ENCODE measurements at places on chromosomes 12 and 14. TPM values are rescaled to one million over a fixed set of nuclear protein-coding genes. Genes with fewer than 3 reads are reported as not detected.

GRCh38 chr12:71589478-71589881 is 74.2 kb downstream of the ZFC3H1 start:
- no peak for DNase-seq

- no peak for DNase-seq
These were observed 22.7 kb downstream of the GPR19 start for GRCh38 chr12:12673296-12673695.

GRCh38 chr12:63955831-63956666 is 111.5 kb downstream of the SRGAP1 start:
- DNase-seq: no peak

GRCh38 chr14:75049731-75050201 is 1.5 kb downstream of the MLH3 start:
- DNase-seq: no peak

BDKRB2 gene
- not detected for total RNA-seq

GRCh38 chr14:106605548-106606448 is 1079.4 kb downstream of the TMEM121 start:
- peak; percentile 82 for DNase-seq

GRCh38 chr12:108630481-108631207 is 3.0 kb downstream of the SELPLG start:
- no peak for DNase-seq

DNA sequence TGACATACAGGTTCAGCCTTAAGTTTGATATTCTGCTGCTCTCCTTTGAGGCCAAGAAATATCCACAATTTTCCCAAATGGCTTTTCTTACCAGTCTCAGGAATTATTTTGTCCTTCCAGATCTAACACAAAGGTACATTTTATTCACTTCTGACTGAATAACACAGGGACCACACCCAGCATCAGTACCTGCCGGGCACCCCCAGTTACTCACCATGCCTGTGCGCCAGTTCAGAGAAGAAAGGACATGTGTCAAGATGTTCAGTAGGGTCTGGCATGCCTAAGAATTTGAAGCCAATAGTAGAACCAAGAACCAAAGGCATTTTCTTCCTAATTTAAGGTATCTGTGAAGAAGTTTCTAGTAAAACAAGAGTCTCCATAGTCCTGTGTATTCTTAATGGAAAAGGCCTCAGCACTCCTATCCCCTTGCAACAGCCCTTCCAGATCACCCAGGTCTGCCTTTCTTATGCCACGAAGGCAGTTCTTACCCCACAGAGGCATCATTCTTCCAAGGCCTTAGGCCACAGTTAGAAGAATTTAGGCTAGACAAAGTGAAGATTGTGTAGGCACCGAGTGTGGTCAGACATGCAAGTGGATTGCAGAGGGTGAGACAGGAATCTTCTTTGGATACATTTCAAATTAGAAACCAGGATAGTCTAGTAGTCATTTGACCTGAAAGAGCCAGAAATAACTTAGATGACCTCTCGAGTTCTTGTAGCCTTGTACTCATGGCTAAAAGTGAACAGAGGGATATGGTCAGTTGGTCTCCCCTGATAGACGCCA is 140.1 kb upstream of the HIF1A start:
- no peak for DNase-seq

GRCh38 chr12:82029936-82030335 is 270.8 kb upstream of the PPFIA2 start:
- no peak for DNase-seq

DNA sequence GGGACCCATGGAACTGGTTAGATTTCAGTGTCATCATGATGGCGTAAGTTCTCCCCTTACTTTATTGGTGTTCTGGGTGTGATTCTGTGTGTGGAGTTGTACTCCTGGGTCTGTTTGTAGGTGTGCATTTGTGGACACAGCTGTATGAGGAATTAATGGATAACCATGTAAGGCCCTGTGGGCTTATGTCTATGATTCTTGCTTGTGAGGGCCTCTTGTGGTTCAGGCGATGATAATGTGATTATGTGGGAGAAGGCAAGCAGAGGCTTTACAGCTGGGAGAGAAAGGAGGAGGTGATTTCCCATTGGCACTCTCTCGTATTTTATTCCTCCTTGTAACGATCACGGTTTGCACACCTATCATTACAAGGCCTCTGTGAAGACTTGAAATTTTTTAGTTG is 96.1 kb downstream of the SCN8A start:
- DNase-seq: no peak

GRCh38 chr14:23345987-23346692 is 6.5 kb downstream of the SLC22A17 start:
- DNase-seq: no peak

SLC7A8 gene
- 0.64 TPM for total RNA-seq

AQP5 gene
- total RNA-seq: not detected

DNA sequence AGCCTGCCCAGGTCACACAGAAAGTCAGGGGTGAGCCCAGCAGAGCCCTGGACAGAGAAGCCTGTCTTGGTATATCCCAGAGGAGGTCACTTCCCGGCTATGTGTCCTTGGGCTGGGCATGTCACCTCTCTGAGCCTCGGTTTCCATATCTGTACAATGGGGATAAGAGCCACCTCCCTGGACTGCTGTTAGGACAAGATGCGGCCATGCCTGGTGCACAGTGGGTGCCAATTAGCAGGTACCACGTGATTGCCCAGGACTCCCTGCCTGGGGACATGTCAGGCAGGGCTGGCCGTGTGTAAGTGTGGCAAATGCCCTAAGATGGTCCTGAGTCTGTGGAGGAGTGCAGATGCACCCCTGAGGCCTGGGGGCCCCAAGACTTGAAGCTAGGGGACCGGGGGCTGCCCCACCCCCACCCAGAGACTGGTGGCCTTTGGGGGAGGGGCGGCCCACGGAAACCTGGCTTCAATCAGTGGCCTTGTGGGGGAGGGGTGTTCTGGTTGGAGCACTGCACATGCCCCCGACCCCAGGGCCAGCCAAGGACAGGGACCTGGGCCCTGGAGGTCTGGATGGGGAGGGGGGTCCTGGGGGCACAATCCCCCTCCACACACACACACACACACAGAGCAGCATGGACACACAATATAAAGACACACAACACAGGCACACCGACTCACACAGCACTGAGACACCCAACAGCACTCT is 878 bp downstream of the TMEM119 start:
- DNase-seq: no peak

SLC7A7 gene
- total RNA-seq: 0.69 TPM

DNA sequence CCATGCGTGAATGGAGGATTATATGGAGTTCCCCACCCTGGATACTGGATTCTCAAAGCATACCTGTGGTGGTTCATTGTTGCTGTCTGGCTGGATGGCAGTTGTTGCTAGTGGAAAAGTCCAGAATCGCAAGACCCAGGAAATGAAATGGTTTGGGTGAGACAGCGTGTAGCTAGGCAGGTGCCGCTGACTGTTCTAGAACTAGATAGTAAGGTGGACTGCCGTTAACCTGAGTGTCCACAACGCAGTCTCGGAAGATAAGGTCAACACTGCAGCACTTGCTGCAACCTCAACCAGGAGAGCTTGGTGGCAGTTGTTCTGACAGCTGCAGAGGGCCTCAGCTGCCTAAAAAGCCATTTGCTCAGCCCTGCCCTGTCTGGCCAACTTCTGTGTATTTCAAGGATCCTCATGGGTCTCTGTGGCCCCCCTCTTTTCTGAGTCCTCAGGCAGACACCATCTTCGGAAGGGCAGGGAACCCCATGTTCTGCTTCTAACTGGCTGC is 15.5 kb upstream of the IRF2BPL start:
- DNase-seq: no peak

SNAPC1 gene
- total RNA-seq: 5.5 TPM

- DNase-seq: no peak
These were observed 4.6 kb downstream of the MBD6 start for GRCh38 chr12:57527184-57527583.

DNA sequence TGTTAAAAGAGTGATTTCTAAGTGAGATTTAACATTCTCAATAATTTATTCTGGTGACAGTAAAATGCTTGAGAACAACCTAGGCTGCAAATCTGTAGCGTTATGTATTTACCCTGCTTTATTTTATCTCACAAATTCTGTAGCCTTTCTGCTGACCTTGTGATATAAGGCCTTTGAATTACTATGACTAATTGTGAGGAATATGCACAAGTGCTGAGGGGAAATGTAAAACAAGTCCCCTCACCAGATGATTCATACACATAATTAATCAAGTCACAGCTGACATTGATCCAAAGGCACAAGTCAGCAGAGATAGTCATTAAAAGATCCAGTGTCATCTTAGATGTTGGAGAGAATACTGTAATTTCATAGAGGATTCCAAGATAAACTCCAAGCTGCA is 992.7 kb upstream of the USP15 start:
- no peak for DNase-seq

CMKLR1 gene
- total RNA-seq: not detected

NKX2-1 gene
- total RNA-seq: not detected

- no peak for DNase-seq
These were observed 137.0 kb upstream of the MAX start for GRCh38 chr14:65239143-65239937.

SLCO1A2 gene
- not detected for total RNA-seq

GRCh38 chr14:101380940-101381339 is 180.4 kb upstream of the DIO3 start:
- DNase-seq: no peak

DEPDC4 gene
- 1.4 TPM for total RNA-seq

- DNase-seq: no peak
These were observed 191.2 kb upstream of the DIO3 start for GRCh38 chr14:101369916-101370592.

DNA sequence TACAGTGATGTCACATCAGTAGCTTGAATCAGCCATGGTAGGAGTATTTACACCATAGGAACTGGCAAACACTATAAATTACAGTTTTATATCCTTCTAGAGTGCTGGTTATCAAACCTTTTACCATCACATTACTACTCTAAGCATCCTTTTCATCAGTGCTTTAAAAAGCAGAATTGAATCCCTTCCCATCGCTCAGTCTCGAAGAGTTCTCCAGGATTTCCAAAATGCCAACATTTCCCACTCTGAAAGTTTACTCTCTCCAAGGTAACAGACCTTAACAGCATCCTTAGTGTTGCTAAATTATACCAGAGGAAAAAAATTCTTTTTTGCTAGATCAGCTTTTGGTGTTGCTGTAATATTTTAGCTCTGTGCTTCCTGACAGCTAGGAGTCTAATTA is 209.4 kb upstream of the USP15 start:
- DNase-seq: no peak

GRCh38 chr14:96484399-96484798 is 17.8 kb upstream of the PAPOLA start:
- DNase-seq: no peak

DNA sequence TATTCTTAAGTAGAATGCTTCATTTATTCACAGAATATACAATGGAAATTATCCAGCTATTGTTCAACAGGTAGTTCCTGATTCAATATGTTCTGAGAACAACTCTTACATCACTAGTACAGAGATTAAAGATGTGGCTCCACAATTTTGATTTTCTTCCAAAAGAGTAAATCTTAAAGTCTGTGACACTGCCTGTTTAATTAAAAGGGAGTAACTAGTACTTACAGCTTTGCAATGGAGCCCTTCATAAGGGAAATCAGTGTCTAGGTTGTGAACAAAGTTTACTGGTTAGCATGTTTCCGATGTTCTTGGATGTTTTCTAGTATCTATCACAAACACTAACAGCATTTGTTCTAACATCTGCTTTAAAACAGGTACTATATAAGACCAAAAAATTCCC is 30.8 kb downstream of the MIA2 start:
- no peak for DNase-seq

DNA sequence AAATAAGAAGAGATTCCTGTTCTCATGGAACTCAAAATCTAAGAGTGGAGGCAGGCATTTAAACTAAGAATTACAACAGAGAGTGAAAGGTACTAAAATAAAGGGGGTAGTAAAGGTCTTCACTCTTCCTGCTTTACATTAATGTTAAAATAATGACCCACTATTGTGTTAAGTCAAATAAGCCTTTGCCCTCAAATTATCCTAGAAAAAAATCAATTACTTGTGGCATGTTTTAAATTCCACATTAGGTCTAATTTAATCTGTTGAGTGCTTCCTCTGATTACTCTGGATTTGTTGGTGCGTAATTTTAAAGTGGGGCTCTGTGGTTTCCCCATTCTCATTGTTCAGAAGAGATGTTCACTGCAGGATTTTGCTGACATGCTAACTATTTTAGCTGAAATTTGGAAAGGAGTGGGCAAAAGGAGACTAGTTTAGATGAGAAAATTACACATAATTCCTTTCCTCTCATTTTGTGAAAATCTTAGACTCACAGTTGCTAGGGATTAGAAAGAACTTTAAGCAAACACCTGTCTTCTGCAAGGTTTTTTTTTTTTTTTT is 35.5 kb downstream of the BTG1 start:
- DNase-seq: no peak

- no peak for DNase-seq
These were observed 204.9 kb upstream of the C14orf180 start for GRCh38 chr14:104374718-104375080.
